Spleen (tissue), 13 donors: ENCODE measurements at places on chromosomes 4 and X. TPM values are rescaled to one million over a fixed set of nuclear protein-coding genes. Genes with fewer than 3 reads are reported as not detected.

- no peaks in the 10 kb centered on the region for H3K4me1 ChIP-seq
- H3K4me3 ChIP-seq: no peak overlapping the region
- H3K27ac ChIP-seq: no peak overlapping the region
- no peak for DNase-seq
Observed at GRCh38 chrX:21699136-21699535, 41.0 kb upstream of the KLHL34 start.

DNA sequence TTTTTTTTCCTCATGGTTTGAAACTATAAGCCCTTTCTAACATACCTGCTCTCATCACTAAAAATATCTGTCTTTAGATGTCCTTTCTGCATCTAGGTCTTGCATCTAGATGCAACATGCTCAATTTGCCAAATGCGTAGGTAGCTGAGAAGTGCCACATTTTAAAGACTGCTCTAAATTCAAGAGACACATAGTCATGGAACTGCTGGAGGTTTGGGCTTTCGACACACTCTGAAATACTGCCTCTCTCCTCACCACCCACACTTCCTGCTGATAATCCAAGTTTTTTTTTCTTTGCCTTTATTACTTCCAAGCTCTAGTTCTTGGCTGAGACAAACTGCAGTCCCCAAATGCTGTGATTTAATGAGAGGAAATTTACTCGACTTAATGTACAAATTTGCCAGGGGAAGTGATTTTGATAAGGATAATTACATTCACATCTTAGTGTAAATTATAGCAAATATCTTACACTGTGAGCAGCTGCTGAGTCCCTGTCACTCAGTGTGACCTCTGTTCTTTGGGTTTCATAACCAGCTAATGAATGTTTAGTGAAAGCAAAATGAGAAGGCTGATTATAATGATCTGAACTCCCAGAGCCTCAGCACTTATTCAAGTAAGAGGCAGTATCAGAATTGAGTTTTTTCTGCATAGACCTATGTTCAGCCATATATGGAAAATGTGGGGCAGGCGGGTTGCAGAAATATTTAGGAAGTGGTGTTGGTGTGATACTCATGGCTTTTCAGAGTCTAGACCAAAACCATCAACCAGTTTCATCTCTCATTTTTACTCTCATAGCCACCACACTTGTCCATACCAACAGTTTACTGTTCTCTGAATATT is 31.3 kb downstream of the DRD5 start:
- no peak overlapping the region for H3K4me3 ChIP-seq
- H3K27ac ChIP-seq: no peak overlapping the region
- no peaks in the 10 kb centered on the region for H3K27me3 ChIP-seq
- no peaks in the 10 kb centered on the region for H3K4me1 ChIP-seq

DNA sequence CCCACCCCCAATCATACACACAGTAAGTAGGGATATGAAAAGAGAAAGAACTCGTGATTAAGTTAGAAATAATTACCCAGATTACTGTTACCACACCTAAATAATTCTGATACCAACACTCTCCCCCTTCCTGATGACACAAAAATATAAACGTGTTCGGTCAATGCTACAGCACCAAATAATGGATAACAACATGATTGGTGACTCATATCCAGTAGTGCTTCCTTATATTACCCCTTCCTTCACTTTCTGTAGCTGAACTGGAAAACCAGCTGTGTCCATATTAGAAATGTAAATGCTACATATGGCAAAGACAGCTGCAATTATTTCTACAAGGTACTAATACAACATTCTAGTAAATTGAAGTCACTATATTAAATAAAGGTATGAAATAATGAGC is 20.8 kb downstream of the EIF4E start:
- H3K4me3 ChIP-seq: no peak overlapping the region
- peaks cover 39% of the 10 kb centered on the region for H3K4me1 ChIP-seq
- no peaks in the 10 kb centered on the region for H3K27me3 ChIP-seq
- DNase-seq: no peak

- no peaks in the 10 kb centered on the region for H3K27me3 ChIP-seq
- no peak overlapping the region for H3K27ac ChIP-seq
- H3K4me3 ChIP-seq: no peak overlapping the region
- no peaks in the 10 kb centered on the region for H3K36me3 ChIP-seq
Observed at GRCh38 chr4:125101719-125102118, 213.0 kb upstream of the FAT4 start.

DNA sequence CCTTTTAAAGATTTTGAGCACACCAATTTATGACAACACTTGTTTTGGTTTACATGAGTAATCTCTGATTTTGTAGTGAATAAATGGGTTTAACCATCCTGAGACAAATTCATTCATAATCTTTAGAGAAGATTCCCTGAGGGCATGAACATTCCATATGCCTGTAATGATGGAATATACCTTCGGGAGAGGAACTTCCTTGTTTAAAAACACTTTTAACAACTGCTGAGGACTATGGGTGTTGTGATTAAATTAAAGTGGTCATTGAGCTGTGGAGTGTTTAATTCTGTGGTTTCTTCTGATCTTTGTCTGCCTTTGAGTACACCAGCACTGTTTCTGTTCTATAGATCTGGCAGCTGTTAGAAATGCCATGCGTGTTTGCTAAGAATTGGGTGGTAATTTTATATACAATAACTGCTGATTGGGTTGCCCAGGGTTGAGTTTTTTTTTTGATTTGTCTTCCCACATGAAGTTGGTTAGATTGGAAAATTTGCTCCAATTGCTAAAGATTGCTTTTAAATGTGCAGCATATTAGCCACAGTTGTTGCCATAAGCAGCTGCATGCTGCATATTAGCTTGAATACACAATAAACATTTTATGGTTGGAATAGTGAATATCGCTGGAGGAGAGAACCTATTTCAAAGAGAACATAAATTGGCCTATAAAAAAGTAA is 86.8 kb downstream of the DCLK2 start:
- H3K27ac ChIP-seq: no peak overlapping the region
- H3K36me3 ChIP-seq: no peaks in the 10 kb centered on the region
- H3K4me1 ChIP-seq: peaks cover 10% of the 10 kb centered on the region
- no peak overlapping the region for H3K4me3 ChIP-seq

- no peaks in the 10 kb centered on the region for H3K27me3 ChIP-seq
- H3K4me3 ChIP-seq: no peak overlapping the region
Observed at GRCh38 chr4:95118497-95118896, 360.7 kb downstream of the BMPR1B start.

GRCh38 chr4:136803433-136803832 is 728.9 kb downstream of the PCDH18 start:
- H3K27me3 ChIP-seq: no peaks in the 10 kb centered on the region
- H3K4me1 ChIP-seq: no peaks in the 10 kb centered on the region
- H3K27ac ChIP-seq: no peak overlapping the region
- no peak overlapping the region for H3K4me3 ChIP-seq
- no peaks in the 10 kb centered on the region for H3K36me3 ChIP-seq

DNA sequence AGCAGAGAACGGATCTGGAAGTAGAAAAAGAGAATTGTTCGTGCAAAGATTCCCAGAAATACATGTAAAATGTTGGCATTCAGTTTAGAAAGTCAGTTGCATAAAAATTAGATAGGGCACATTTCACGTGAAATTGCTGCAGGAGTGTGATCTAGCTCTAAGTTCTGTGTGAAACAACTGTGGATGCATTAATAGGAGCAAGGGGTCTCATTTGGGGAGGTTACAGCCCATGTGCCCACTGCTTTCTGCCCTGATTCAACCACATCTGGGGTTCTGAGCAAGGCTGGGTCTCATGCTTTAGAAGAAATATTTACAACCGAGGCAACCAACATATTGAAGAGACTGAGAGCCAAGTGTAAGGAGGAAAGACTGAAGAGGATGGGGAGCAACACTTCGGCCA is 639.0 kb downstream of the BCOR start:
- no peaks in the 10 kb centered on the region for H3K36me3 ChIP-seq
- H3K4me1 ChIP-seq: no peaks in the 10 kb centered on the region
- no peak overlapping the region for H3K4me3 ChIP-seq
- H3K27me3 ChIP-seq: no peaks in the 10 kb centered on the region
- DNase-seq: no peak

GRCh38 chr4:113222471-113222870 is 173.0 kb downstream of the ANK2 start:
- H3K4me3 ChIP-seq: no peak overlapping the region
- H3K36me3 ChIP-seq: no peaks in the 10 kb centered on the region
- no peak overlapping the region for H3K27ac ChIP-seq
- H3K4me1 ChIP-seq: no peaks in the 10 kb centered on the region
- no peaks in the 10 kb centered on the region for H3K27me3 ChIP-seq
- no peak for DNase-seq

GRCh38 chr4:99979872-99980271 is 29.8 kb upstream of the H2AZ1 start:
- DNase-seq: no peak
- H3K36me3 ChIP-seq: no peaks in the 10 kb centered on the region
- H3K4me1 ChIP-seq: no peaks in the 10 kb centered on the region
- H3K27ac ChIP-seq: no peak overlapping the region

The NDST4 gene
- total RNA-seq: 7.7 TPM
